ENCODE measurements at places on chromosomes 4 and X.

GRCh38 chr4:73743281-73743680, 2.9 kb downstream of the CXCL8 start:
- DNase-seq, result no peak

DNA sequence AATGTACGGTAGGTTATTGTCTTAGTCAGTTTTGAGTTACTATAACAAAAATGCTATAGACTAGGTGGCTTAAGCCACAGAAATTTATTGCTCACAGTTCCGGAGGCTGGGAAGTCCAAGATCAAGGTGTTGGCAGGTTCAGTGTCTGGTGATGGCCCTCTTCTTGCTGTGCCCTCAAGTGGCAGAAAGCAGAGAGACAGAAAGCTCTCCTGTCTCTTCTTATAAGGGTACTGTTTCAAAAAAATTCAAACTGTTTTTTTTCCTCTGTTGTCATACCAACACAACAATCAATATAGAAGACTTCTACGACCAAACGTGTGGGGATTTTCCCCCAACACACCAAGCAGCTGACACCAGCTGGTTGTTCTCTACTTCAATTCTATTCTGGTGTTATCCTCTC, 53.4 kb downstream of the ADGRG4 start:
- no peak for DNase-seq

GRCh38 chr4:110175634-110176033, 22.8 kb downstream of the ELOVL6 start:
- DNase-seq, result no peak

DNA sequence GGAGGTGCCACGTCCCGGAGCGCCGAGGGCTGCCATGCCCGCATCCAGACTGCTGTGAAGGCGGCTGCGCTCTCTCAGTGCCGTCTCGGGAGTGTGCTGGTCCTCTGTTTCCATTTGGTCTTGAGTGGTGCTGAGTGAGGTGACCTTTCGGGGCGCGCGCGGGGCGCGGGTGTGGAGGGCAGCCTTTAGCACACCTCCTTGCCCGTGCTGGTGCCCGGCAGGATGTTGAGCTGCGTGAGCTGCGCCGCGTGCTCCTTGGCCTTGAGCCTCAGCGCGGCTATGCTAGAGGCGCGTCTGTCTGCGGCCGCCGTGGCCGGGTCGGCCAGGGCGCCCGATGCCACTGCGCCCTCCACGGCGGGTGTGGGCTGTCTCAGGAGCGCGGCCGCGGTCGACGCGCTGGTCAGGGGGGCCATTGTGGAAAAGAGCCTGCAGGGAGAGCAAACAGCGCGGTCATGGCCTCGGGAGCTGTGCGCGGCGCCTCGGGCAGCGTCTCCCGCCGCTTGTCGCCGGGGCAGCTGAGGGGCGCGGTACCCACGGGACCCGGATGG, 11.2 kb downstream of the ARX start:
- DNase-seq, result no peak

- no peak for DNase-seq
These were observed 1344.3 kb downstream of the ADGRL3 start for GRCh38 chr4:62544428-62544827.

GRCh38 chr4:125833-126232, 1.5 kb downstream of the ZNF718 start:
- DNase-seq, result no peak
